ENCODE measurements at places on chromosomes 2 and 18.

- DNase-seq, result peak; percentile 29
These were observed 32.2 kb downstream of the QPCT start for GRCh38 chr2:37376421-37377186.

- no peak for DNase-seq
These were observed 369.0 kb upstream of the CWC22 start for GRCh38 chr2:180376066-180376465.

GRCh38 chr18:49858309-49859020, 45.1 kb upstream of the ACAA2 start:
- DNase-seq, result peak; percentile 47

DNA sequence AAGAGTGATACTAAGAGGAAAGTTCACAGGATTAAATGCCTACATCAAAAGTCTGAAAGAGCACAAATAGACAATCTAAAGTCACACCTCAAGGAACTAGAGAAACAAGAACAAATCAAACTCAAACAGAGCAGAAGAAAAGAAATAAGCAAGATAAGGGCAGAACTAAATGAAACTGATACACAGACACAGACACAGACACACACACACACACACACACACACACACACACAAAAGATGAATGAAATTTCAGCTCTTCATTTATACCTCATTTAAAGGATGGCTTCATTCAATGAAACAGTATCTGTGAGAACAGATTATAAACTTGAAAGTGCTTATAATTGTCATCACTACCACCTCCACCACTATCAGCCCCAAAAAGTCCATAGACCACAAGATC, 428.9 kb downstream of the MBD2 start:
- no peak for DNase-seq

GRCh38 chr2:133421516-133422324, 146.5 kb downstream of the NCKAP5 start:
- no peak for DNase-seq

GRCh38 chr2:102707796-102708695, 53.8 kb upstream of the TMEM182 start:
- no peak for DNase-seq

DNA sequence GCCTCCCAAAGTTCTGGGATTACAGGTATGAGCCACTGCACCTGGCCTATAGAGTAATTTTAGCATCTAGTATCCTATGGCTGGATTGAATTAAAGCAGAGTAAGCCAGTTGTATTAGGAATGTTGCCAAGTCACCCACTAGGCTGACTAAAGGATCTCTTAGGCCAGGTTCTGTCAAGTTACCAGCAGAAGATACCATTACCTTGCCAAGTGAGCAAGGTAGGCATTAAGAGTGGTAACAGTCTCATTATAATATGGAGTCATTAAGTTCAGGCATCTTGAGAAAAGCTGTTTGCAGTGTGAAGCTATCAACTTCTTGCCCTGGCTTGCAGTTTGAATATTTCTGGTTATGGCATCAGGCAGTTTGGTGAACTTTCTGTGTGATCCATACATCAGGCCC, 37.0 kb upstream of the MTCL1 start:
- DNase-seq, result no peak

DNA sequence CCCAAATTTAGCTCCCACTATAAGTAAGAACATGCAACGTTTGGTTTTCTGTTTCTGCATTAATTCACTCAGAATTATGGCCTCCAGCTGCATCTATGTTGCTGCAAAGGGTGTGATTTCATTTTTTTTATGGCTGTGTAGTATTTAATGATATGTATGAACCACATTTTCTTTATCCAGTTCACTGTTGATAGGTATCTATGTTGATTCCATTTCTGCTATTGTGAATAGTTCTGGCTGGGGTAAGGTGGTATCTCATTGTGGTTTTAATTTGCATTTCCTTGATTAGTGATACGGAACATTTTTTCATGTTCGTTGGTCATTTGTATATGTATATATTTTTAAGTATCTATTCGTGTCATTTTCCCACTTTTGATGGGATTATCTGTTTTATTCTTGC, 674.3 kb downstream of the NUP35 start:
- DNase-seq, result no peak

- DNase-seq, result no peak
These were observed 222.5 kb downstream of the GBX2 start for GRCh38 chr2:235945608-235946140.

DNA sequence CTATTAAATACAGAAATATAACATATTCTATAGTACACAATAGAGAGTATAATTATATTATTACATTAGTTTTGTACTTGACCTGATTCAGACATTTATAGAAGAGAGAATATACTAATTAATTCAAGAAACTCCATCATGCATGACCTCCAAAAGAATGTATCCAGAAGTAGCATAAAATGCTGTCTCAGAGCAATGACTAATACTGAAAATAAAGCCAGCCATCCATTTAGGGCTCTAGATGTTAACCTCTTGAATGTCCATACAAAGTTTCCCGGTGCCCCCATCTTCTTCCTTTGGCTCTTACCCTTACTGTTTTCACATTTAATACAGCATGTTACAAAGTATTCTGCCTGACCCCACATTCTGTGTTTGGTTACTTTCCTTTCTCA, 102.0 kb downstream of the ARHGAP15 start:
- DNase-seq, result no peak

GRCh38 chr2:238459081-238459629, 32.4 kb downstream of the ASB1 start:
- no peak for DNase-seq

DNA sequence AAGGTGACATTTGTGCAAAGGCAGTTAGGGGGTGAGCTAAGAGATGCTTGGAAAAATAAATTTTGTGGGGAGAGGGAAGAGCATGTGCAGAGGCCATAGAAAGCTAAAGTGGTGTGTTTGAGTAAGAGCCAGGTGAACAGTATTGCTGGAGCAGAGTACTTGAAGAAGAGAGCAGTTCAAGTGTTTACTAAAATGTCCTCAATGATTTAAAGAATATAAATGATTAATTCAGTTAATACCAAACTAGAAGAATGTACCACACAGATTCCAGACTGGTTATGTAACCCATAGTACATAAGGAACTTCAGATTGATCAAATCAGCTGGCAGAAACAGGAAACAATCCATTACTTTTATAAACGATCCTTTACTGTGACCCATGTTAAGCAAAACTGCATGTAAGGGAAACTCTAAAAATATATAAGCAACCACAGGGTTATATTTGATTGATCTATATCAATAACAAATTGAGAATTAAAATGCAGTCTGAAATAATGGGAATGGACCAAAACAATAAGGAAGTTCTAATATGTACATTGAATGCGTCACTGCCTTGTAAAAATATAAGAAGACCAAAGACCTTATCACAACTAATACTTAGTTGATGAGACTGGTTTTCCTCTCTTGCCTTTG, 76.9 kb downstream of the LDAH start:
- DNase-seq, result no peak

DNA sequence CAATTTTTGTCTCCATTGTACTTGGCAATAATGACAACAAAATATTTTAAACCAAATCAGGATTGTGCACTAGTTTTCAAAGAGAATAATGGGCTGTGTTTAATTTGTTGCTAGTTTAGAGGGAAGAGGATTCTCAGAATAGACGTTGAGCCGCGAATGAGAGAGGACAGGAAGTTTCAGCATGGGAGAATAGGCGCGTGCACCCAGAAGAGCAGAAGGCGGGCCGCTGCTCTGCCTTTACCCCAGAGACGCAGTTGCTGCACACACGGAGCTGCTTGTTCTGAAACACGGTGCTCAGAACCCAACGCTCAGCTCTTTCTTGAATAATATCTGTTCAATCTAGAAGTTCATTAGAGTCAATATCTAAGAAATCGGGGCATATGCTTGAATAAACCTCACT, 223.4 kb downstream of the MYT1L start:
- no peak for DNase-seq

DNA sequence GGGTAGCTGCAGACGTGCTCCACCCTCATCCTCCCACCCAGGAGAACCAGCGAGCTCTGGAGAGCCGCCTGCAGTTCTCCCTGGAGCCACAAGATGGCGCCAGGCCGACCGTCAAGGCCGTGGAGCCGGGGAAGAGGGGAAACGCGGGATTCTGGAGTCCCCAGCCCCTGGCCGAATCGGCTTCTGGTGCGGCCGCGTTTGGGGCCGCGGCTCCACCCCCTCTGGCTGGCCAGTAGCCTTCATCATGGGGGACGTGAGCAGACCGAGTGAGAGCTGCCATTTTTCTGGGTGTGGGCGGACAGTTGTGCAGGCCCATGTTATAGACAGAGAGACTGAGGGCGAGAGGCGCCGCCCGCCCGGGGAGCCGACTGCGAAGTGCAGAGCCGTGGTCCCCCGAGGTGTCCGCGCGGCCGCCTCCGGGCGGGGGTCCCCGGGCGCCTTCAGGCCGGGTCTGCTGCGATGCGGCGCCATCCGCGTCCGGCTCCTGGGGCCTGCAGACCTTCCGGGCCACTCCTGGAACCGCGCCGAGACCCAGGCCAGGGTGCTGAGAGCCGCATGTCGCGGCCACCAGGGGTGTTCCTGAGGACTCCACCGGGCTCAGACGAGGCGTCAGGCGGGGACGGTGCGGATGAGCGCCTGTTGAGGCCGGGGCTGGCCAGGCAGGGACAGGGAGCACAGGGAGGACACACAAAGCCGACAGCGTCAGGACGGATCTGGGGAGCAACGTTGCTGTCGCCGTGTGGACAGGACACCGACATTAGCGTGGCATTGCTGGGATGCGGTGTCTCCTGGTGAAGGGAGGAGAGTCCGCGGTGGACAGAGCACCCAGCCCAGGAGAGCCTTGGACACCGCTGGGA, 418.2 kb upstream of the HS6ST1 start:
- peak; percentile 37 for DNase-seq

DNA sequence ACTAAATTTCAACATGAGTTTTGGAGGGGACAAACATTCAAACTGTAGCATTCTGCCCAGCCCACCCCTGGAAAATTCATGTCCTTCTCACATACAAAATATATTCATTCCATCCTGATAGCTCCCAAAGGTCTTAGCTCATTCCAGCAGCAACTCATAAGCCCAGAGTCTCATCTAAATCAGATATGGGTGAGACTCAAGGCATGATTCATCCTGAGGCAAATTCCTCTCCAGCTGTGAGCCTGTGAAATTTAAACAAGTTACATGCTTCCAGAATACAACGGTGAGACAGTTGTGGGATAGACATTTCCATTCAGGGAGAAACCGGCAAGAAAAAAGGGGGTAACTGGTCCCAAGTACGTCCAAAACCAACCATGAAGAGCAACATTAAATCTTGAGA, 43.5 kb upstream of the FAHD2A start:
- DNase-seq, result no peak

DNA sequence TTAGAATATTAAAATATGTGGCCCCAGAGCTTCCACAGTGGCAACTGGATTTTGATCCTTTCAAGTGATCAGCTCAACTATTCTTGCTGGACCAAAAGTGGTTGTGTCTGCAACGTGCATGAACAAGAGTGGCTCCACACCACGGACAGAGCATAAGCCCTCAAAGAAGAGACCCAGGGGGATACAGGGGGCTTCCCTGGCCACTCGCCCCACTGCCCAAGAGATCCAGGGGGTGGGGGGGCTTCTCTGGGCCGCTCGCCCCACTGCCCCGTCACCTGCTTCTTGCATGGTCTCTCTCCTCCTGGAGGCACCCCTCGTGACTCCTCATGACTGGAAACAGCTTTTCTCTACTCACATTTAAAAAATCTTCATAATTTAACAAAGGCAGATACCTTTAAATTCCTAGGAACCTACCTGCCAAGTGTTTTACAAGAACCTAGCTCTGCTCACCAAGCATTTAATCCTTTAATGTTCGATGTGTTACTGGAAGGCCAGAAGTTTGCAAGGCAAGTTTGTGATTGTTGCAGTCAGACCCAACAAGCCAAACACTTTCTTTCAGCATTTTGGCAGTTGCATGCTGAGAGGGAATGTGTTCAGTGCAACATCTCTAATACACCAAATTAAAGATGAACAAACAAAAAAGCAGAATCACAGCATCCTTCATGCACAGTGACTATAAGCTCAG, 174.3 kb downstream of the BCL2 start:
- DNase-seq, result no peak

DNA sequence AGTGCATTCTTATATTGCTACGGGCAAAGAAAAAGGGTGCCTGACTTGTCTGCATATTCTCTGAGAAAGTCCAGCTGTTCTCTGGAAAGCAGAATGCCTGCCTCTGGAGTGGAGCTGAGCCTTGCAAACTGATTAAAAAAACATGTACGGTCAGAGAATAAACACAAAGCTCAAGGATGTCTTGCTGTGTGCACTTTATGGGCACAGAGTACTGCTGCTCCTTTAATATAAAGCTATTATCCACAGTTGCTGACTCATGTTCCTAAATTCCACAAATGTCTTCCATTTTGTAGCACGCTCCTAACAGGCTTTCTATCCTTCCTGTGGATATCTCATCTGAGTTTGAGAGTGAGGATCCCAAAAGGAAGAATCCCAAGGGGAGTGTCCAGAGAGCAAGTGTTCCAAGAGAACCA, 229.0 kb downstream of the MREG start:
- DNase-seq, result no peak

DNA sequence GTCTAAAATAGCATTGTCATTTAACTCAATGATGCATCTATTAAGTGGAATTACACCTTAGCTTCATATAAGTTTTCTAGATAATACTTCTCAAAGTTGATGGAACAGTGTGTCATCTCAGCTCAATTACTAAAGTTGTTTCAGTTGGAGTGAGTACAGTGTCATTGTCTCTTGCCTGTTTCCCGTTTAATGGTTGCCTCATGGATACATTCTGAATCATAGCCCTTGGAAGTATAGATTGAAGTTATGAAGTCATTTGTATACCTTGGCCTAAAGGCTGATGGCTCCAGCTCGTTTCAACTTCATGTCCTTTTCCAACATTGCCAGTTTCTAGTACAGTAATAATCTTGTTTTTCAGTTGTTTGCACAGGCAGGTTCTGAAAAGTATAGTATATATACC, 130.5 kb upstream of the NOSTRIN start:
- no peak for DNase-seq

DNA sequence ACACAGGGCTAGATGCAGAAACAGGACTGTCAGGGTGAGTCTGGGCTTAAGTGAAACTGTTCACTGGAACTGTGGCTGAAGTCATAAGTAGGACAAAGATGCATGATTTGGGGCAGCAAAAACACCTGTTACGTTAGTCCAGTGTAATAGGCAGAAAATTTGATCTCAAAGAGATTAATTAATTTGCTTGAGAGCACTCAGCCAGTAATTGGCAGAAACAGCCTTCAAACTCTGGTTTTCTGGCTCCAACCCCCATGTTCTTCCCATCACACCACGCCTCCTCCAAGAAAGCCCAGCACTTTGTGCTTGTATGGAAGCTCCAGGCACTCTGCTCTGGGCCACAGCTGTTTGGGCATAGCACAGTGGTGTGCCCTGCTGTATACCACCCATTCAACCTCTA, 54.0 kb downstream of the CNTNAP5 start:
- no peak for DNase-seq

GRCh38 chr2:33372940-33373553, 103.4 kb upstream of the RASGRP3 start:
- peak; percentile 20 for DNase-seq

- DNase-seq, result no peak
These were observed 104.5 kb downstream of the UGGT1 start for GRCh38 chr2:128195435-128195984.
